GM06990 (cell line): ENCODE measurements at places on chromosomes 12 and 14.

DNA sequence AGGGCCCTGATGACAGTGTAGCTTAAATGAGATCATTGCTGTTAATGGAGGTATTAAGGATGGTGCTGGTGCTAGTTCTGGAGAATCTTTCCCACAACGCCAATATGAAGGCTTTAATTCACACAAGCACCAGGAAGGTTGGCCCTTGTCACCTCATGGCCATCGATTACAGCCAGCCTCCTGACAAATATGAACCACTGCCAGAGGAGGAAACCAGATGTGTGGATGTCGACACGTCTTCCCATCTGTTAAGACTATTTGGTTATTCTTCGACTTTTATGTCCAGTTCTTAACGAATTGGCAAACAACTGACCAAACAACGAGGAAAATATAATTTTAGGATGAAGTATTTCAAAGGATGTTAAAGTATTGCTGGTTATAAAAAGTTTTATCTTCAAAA is 79.5 kb downstream of the PIK3C2G start:
- no peak for DNase-seq

DNA sequence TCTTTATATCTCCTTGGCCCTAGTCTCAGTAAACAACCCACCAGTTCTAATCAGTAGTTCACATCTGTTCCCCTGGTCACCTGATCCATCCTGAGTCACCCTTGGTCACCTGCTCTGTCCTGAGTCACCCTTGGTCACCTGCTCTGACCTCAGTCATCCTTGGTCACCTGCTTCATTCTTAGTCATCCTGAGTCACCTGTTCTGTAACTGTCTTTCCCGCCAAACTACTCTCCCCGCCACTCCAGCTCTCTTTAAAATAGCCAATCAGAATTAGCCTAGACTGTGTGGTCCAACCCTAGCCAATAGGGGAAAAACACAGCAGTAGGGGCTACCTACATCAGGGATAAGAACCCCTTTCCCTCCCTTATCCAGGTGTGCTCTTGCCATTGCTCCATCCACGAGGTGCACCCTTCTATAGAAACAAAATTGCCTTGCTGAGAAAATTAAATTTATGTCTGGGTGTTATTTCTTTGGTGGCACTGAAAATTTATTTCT is 245.4 kb upstream of the DIO3 start:
- no peak for DNase-seq

DNA sequence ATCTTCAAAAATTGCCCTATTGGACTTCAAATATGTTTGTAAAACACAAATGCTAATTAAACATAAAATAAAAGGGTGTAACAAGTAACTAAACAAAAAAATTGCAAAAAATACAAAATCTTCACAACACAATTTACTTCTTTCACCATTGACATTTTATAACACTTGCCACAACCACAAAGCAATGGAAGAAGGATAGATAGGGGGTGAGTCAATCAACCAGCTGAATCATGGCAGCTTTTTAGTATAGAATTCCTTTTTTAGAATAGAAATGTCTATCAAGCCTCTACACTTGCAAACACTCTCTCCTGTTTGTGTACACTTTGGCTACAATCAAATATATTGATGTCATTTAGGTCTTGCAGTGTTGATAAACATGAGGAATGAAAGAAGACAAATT is 232.7 kb downstream of the SLC16A7 start:
- DNase-seq, result no peak

DNA sequence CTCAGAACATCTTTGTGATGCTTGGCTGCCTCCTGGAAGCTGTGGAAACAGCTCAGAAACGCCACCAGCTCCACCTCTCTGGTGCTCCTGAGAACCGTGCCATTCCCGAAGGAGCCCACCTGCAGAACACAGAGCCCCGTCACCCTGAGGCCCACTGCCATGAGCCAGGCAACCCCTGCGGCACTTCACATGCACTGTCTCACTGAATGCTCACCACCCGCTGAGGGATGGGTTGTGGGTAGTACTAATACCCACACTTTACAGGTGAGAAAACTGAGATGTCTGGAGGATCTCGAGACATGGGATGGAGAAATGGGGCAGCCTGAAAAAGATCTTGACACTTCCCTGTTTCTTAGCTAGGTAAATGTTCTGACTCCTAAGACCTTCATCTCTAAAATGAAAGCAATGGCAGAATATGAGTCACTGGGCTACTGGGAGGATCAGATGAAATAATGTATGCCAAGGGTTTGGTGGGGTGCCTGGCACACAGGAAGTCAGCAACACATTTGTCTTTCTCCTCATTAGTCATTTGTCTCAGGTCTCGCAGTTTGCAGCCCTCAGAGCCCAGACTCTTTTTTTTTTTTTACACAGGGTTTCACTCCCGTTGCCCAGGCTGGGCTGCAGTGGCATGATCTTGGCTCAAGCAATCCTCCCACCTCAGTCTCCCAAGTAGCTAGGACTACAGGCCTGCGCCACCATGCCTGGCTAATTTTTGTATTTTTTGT is 5.3 kb downstream of the OASL start:
- DNase-seq, result no peak

DNA sequence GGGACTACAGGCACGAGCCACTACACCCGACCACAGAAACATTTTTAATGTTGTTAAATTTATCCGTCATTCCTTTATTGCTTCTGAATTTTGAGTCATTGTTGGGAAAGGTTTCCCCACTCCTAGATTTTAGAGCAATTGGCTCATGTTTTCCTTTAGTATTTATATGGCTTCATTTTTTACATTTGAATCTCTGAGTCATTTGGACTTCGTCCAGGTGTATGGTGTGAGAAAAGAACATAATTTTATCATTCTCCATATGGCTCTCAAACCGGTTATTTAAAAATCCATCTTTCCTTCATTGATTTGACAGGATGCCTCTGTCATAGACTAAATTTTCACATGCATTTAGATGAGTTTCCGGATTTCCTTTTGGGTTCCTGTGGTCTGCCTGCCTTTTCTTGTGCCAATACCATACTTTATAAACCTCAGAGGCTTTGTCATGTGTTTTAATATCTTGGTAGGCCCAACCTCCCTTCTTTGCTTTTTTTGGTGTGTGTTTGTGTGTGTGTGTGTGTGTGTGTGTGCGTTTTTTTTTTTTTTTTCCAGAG is 30.9 kb downstream of the LRTM2 start:
- no peak for DNase-seq

DNA sequence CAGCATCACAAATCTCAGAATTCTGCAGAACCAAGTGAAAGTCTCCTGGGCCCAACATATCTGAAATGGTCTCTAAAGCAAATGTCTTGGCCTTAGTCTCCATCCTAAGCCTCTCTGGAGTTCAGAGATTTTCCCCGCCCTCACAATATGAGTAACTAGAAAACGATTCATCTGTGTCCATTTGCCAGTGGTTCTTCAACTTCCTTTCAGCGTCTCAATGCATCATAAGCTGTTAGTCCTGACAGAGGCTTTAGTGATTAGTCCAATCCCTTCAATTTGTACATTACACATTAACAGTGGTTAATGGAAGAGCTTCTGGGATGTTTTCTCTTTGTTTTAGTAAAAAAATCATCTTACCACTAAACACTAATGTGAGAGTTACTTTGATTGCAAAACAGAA is 17.4 kb downstream of the NPC2 start:
- DNase-seq, result no peak

- no peak for DNase-seq
Observed at GRCh38 chr14:65866886-65867285, 454.4 kb downstream of the FUT8 start.

DNA sequence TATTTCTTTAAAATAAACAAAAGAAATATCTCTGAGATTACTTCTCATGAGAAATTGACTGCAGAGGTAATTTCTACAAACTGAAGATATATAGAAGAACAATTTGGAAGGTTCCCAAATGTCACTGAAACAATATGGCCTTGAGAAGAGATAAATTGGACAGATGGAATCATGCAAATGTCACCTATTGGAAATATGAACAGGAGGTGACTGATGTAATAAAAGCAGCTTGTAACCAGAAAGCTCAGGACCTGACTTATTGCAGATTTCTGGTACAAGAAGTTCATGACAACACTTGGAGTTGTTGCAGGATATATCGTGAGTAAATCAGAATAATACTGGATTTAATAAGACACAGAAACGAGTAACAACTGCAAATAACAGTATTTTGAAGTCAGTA is 93.3 kb upstream of the TRHDE start:
- no peak for DNase-seq

GRCh38 chr14:46661728-46662127 is 10.1 kb upstream of the RPL10L start:
- DNase-seq, result no peak

- DNase-seq, result no peak
Observed at GRCh38 chr12:107525063-107525718, 160.4 kb upstream of the PWP1 start.

- DNase-seq, result no peak
Observed at GRCh38 chr14:37594971-37595808, at the start of the genes FOXA1 and TTC6. FOXA1 (minus strand) TSS chr14:37595249; CDS start chr14:37594972, 277 bp downstream. TTC6 (plus strand) TSS chr14:37595629; CDS start chr14:37622065, 26,436 bp downstream.

DNA sequence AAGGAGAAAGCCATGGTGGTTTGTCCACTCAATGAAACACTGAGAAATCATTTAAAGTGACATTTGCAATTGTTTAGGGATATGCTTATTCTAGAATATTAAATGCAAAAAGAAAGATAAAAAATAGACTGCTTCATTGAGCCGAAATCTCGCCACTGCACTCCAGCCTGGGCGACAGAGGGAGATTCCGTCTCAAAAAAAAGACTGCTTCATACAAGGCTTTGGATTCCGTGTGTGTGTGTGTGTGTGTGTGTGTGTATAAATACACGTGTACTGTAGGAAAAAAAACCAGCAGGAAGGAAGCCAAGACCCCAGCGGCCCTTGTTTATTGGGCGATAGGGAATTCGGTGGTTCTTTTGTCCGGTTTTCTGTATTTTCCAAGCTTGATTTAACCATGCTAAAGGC is 3.2 kb upstream of the ZNF839 start:
- peak; percentile 30 for DNase-seq

GRCh38 chr12:122449317-122449716 is 26.8 kb upstream of the CLIP1 start:
- no peak for DNase-seq

DNA sequence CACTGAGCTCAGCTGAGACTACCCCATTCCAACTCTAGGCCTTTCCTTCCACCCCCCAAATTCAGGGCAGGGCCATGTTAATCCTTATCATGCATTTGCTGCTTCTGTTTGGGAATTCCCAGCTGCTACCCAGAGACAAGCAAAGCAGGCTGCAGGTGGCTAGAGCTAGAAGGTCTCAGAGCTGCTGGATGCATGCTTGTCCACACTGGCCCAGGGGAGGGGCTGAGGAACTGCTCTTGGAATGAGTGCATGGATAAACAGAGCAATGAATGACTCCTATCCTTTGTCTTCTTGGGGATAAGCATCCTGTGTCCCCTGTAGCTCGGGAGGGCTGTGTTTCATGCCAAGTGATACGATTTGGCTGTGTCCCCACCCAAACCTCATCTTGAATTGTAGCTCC is 136.8 kb upstream of the NOS1 start:
- no peak for DNase-seq

DNA sequence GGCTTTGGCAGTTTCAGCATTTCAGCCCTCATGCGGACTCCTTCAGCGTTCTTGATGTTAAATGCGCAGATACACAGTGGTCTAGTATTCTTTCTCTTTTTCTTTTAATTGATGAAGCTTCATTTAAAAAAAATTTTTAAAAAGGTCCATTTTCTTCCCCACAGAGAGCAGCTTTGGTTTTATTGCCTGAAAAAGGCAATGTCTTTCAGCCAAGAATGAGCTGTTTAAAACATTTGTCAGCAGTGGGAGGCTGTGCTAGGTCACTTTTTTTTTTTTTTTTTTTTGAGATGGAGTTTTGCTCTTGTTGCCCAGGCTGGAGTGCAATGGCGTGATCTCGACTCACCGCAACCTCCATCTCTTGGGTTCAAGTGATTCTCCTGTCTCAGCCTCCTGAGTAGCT is 13.5 kb downstream of the KMT5A start:
- DNase-seq, result no peak

DNA sequence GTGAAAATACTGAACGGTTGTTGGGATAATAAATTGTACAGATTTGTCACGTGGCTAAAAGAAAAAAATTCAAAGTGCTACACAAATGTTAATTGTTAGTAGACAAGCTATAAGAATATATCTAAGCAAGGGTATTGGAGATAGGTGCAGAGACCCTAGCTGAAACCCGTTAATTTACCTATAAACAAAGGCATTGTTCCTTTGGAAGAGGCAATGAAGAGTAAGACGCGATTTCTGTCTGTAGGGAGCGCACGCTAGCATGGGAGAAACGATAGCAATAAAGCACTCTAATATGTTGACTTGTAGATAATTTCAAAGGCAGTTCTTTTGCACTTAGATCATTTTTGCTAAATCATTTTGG is 565 bp downstream of the CCDC77 start:
- no peak for DNase-seq
